ENCODE measurements at places on chromosomes 11 and 22. TPM values are rescaled to one million over a fixed set of nuclear protein-coding genes. Genes with fewer than 3 reads are reported as not detected.

GRCh38 chr11:18615628-18616392 is 16.2 kb downstream of the MISFA start:
- DNase-seq, result no peak

DNA sequence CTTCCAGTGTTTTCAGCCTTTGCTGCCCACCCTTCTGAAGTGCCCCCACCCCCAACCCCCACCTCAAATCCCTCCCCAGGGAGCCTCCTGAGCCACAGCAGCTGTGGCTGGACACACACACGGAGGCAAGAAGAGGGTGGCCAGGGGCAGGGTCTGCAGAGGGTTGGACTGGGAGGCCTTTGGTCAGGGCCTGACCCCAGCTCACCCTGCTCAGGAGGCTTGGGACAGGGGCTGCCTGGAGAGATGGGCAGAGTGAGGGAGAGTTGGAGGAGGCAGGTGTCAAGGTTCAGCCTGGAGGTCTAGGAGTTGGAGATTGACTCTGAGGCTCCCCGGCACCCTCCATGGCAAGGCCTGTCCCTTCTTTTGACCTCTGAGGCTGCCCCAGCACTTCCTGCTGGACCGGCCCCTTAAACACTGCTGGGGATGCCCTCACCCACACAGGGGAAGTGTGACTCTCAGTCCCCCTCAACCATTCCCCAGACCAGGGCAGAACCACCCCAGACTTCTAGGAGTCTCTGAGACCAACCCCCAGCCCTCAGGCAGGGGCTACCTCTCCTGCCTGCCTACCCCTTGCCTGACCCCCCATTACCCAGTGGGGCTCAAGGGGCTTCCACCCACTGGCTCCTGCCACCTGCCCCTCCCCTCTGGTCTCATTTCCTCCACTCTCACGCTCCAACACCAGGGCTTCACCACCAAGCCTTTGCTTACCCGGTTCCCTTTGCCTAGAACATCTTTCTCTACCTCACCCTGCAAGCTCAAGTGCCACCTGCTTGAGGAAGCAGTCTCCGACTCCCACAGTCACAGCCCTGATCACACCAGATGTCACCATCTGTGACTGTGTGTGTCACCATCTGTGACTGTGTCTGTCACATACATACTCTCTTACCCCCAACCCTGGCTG is 8.6 kb downstream of the ARAP1 start:
- DNase-seq, result no peak

DNA sequence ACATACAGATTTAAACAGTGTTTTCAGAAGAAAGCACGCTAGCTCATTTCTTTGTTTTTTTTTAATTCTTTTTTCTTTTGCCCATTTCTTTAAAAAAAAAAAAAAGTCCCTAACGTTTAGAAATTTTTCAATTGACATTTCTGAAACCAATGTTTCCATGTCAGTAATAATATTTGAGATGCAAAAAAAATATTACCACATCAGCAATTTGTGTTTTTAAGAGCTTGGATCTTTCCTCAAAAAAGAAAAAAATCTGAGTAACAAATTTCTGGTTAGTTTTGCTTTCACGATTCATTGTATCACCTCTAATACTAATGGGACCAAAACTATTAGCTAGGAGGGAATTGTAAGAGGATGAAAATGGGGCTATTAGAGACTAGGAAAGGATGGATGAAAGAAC is 39.9 kb upstream of the ASPHD2 start:
- DNase-seq, result no peak

The BEST1 gene
- total RNA-seq, result not detected

- DNase-seq, result peak; percentile 22
Measured at GRCh38 chr11:124069429-124070401, 28.6 kb upstream of the OR10G7 start.

DNA sequence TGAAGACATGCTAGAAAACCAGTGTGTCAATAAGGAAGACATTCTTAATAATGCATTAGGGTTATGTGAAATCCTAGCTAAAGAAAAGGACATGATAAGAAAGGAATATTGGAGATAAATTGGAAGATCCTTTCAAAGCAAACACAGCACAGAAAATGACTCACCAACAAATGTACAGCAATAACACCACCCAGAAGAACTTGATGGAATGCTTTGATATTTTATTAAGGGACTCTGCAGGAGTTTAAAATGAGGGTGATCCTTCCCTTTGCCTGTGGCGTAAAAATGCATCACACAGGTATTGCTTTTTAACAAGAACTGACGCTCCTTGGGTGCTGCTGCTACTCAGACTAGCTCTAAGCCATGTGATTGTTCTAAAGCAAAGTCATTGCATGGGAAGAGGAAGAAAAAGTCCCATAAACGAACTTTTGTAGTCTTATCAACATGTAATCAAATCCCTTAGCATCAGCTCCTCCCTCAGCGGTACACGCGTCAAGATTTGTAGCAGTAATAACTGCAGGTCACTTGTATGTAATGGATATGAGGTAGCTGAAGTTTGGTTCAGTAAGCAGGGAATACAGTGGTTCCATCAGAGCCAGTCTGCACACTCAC is 48.4 kb upstream of the EED start:
- DNase-seq, result no peak

- no peak for DNase-seq
Measured at GRCh38 chr11:44456544-44457300, 108.7 kb upstream of the CD82 start.

The CARD10 gene
- 34.8 TPM for total RNA-seq

DNA sequence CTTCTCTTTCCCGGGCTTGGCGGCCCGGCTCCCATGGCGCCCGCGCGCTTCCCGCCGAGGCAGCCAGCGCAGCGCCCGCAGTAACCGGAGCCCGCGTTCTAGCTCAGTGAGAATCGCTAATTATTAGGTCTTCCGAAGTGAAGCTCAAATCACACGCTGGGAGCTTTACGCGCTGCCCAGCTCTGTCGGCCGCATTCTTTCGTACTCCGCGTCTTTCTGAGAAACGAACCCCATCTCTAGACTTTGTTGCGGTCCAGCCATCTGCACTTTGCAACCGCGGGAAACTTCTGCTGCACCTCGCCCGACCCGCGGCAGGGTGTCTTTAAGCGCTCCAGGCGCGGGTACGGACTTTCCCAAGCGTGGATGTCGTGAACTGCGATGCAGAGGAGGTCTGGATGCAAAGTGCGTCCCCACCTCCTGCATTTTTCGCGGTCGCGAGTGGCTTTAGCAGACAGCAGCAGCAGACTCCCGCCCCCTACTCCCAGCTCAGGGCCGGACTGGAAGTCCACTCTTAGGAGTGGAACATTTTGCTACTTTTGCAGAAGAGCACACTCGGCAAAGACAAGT is 6.0 kb upstream of the PAX6 start:
- DNase-seq, result no peak

DNA sequence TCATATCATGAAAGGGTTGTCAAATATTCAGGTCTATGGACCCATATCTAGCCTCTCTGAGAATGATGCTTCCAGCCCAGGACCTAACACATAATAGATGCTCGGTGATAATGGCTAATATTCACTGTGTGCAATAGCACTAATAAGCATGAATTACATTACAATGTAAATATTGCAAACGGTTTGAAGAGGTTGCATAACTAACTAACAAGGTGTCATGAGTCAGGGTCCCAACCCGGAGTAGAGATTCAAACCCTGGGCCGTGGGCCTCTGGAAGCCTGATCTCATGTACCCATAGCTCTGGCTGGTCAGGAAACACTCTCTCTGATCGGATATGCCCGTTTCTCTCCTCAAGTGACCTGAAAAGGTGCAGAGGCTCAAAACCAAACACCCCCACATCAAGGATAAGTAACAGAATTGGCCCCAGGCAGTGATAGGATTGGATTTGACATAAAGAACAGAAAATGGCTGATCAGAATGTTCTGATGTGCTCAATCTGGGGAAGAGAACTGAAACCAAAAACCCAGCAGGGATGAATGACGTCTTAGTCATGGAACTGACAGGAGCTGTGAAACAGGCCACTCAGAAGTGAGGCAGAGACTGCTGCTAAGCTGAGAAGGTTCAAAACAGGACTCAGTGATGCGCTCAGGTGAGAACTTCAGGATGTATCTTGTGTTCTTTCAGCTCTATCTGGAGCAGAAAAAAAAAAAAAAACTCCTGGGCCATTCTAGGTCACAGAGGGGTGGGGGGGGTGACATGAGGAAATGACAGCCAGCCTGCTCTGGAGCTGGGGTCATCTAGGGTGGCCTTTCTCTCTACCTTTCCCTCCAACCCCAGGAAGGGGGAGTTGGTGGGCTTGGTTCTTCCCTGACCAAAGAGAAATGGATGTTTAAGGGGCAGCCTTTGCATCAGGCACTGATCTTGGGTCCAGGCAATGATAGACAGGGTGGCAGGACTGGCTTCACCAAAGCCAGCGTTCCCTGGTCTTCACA is 6.6 kb upstream of the KCTD17 start:
- DNase-seq, result no peak

The HOATZ gene
- not detected for total RNA-seq

All from glomerular endothelial cell (primary cell).